Skeletal muscle cell (primary cell): ENCODE measurements at places on chromosomes 2 and 18.

DNA sequence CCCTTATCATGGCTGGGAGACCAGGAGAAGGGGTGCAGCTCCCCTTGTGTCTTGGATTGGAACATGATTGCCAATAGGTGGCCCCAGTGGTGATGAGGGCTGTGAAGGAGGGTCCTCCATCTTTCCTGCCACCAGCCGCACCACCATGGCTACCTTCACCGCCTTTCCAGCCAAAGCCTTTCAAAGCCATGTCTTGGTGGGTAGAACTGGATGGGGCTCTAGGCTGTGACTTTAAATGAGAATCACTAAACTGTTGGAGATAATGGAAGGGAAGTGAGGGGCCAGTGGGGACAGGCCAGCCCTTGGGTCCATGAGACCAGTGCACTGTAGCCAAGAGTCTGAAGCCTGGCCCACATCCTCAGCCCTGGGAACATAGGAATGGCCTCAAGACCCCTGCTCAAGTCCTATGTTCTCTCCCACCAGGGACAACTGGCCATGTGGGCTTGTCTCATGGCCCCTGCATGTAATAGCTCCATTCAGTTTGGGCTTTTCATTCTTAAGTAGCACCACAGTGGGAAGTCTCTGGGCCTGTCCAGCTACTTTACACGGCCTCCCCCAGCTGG is 345.7 kb downstream of the DYSF start:
- DNase-seq = no peak

GRCh38 chr2:105674859-105675541 is 69.7 kb upstream of the NCK2 start:
- DNase-seq = no peak

- no peak for DNase-seq
These were observed 128.4 kb downstream of the PIEZO2 start for GRCh38 chr18:11020877-11021414.

- no peak for DNase-seq
These were observed 308.3 kb upstream of the SLC8A1 start for GRCh38 chr2:40760071-40760666.

DNA sequence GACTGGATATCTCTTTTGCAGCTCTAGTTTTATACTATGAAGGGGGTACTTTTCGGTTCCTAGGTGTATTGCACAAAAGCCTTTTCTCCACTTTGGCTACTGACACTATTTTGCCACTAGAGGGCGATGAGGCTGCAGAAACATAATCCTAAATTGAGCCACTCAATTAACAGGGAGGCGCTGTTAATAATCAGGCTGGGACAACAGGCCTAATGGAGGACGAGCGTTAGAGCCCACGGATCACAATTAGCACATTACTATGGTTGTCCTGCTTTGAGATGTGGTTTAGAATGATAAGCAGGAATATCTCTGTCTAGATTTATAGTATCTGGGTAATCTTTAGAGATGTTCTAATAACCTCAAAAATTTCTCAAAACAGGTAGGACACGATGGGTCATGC is 62.2 kb upstream of the PMAIP1 start:
- no peak for DNase-seq

GRCh38 chr2:12693509-12693908 is 23.2 kb upstream of the TRIB2 start:
- DNase-seq = no peak

DNA sequence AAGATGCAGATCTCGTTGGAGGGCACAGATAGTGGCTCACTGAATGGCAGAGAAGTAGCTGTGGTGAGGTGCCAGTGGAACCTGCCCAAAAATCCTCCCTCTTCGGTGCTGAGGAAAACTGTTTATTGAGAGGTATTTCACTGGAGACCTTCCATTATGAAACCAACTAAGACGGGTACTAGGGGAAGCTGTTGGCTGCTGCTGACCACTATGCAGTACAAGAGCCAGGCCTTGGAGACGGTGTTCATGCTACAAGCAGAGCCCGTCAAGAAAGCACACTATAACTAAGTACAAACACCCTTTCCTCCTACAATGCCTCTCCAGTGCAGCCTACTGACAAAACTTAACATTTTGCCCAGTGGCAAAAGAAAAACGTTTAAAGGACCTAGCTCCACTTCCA is 4.6 kb downstream of the ARL5A start:
- no peak for DNase-seq

- no peak for DNase-seq
These were observed 31.6 kb upstream of the TRIB2 start for GRCh38 chr2:12685145-12685544.
